ENCODE measurements at places on chromosomes 5 and 9.
A peak's percentile ranks its signal among the peaks of the same experiment; 100 is the strongest.

DNA sequence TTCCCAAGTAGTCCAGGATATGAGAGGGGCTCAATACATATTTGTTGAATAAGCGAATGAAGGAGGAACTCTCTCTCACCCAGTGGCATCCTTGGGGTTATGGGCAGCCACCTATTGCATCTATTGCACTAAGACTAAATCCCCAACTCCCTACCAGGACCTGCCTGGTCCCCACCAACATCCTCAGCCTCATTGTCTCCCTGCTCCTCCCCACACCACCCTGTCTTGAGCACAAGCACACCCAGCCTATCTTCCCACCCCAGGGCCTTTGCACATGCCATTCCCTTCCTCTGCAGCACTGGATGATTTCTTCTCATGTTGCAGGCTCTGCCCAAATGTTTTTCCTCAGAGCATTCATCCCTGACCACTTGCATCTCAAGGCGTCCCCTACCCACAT, 133.8 kb downstream of the BARX1 start:
- no peak for DNase-seq

- no peak for DNase-seq
Measured at GRCh38 chr5:178490935-178491652, 99.1 kb downstream of the COL23A1 start.

- DNase-seq, result peak; percentile 80
Measured at GRCh38 chr5:40273936-40274335, 405.8 kb upstream of the PTGER4 start.

- no peak for DNase-seq
Measured at GRCh38 chr5:135212361-135213026, 178.5 kb upstream of the PITX1 start.

- peak; percentile 79 for DNase-seq
Measured at GRCh38 chr5:56480705-56481427, 247.7 kb upstream of the ANKRD55 start.

DNA sequence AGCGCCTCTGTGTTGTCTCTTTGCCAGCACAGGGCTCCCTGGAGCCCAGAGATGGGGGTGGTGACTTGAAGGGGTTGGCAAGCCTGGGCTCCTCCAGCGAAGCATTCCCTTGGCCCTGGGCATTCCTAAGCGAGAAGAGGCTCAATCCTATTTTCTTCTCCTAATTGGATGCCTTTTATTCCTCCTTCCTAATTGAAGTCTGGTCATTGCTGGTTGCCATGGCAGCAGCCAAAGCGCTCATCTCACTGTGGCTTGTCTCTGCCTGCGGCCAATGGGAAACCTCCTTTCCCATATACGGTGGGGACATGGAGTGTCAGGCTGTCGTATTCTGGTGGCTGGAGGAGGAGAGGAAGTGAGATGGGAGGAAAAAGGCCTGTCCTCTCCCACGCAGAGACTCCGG, 52.3 kb upstream of the RARS1 start:
- DNase-seq, result peak; percentile 26

GRCh38 chr9:82108474-82108873, 119.9 kb downstream of the SPATA31D1 start:
- DNase-seq, result no peak

DNA sequence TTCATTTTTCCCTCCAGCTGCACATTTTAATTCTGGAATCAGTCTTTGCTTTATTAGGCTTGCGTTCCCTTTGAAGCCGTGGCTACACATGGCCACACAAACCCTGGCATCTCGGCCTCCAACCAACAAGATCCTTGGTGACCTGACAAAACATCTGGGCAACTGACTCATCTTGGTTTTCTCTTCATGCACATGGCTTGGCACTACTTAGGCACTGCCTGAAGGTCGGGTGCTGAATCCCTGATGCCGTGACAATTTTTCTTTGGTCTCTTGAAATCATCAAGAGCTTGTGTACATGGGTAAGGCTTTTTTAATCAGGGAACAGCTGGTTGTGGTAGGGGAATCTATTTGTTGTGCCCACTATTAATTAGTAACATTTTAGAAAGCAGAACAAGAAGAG, 16.0 kb upstream of the PAPPA start:
- no peak for DNase-seq

DNA sequence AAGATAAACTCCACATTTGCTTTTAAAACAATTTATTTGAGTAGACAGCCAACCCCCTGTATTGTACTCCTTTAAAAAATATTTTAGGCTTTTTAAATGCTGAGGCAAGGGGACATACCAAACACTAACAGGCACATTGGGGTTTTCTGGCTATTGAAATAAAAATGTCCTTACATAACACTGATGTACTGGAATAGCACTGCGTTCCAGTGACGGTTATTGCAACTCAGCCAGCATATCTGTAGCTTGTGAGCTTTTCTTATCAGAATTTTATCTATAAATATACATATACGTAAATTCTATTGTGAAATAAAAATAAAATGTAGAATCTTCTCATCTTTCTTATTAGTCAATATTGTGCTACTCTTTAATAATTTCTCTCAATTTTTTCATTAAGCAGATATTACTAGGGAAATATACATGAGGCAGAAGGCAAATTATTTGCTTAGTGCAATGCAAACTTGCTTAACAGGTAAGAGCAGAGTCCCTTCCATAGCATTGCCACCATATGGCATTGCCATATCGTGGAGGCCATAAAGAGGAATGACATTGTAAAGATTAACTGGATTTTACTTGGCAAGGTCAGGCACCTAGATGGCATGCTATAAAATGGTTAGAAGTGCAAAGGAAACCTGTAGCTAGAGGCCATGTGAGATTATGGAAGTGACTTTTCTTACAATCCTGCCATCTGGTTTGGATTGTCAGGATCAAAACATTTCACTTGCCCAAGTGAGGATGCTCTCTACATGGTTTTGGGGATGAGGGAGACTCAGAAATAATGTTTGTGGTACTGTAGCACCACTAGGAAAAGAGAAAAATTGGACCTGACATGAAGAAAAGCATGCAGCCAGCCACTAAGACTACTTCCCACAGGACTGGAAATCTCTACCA, 94.8 kb upstream of the CDKN2B start:
- DNase-seq, result peak; percentile 87

GRCh38 chr5:67969176-67969575, 246.4 kb upstream of the PIK3R1 start:
- DNase-seq, result no peak

- DNase-seq, result no peak
Measured at GRCh38 chr5:127922603-127923002, 161.0 kb upstream of the SLC12A2 start.

DNA sequence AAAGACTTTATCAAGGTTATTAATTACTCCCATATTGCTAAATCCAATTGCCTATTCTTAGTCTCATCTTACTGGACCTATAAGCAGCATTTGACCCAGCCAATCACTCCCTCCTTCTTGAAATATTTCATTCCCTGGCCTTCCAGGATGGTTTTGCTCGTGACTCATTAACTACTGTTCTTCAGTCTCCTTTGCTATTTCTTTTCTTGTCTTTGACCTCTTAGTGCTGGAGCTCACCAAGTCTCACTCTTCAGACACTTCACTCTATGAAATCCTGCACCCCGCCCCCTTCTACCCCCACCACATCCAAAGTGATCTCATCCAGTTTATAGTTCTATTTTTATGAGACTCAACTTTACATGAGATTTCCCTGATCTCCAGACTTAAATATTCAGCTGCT, 803.1 kb upstream of the WWC1 start:
- peak; percentile 36 for DNase-seq

DNA sequence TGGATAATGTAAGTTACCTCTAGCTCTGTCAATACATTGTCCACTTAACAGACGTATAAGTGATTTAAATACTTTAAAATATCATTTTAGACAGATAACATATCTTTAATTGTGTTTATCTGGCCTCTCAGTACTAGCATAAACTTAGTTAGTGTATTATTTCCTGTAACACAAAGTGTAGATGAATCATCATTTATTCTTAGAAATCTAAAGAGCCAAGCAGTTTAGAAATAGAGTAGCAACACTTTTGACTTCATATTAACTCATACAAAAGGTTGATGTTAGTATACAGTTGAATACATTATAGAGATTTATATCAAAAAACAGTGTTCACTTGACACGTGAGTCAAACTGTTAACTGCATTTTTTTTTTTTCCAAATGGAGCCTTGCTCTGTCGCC, 18.0 kb downstream of the NCBP1 start:
- DNase-seq, result peak; percentile 18

DNA sequence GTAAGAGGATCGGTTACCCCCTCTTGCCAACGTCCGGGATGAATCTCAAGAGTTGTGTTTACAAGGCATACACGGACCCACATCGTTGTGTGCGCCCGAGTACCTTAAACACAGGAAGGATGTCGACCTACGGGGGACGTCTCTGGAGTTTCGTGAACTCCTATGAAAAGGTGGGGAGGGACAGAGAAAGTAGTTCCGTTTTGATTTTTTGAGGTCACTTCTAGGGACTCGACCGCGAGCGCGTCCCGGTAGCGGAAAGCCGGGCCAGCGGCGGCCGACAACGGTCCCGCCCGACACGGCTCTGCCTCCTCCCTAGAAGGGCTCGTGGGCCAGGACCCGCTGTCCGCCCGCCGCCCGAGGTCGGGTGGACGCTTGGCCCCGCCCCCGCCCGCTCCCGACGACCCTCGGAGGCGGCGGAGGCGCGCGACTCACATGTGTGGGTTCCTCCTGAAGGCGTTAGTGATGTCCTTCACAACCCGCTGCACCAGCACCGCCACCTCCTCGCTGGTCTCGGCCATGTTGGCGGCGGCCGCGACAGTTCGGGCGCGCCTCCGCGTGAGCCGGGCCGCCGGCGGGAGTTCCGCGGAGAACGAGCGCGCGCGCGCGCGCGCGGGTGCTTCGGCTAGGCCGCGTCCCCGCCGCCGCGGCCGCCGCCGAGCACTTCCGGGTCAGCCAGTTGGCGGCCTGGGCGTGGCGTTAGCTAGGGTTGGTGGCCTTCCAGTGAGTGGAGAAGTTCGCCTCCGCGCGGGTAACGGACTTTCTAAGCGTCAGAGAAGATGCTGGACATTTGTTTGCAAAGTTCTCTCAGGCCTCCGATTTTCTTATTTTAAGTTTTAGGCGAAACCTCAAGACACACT, at the start of gene PTAR1:
TSS of gene PTAR1 (minus strand) at position 591 of the 857 bp plus-strand sequence. CDS start at position 518, 73 bp downstream.
- DNase-seq, result peak; percentile 90

DNA sequence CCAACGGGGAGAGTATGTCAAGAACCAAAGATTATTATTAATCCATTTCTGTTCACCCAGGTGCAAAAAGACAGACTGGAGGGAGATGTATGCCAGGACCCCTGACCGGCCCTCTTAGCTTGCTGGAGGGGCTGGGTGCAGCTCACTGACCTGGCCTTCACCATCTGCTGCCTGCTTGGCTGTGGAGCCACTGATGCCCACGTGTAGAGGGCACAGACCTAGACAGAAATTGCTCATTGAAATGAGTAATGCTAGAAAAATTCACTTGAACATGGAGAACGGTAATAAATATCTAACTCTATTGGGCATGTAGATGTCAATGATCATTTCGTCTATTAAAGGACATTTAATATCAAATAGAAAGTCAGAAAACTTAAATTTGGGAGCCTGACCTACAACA, 58.8 kb upstream of the ERCC6L2 start:
- DNase-seq, result no peak

DNA sequence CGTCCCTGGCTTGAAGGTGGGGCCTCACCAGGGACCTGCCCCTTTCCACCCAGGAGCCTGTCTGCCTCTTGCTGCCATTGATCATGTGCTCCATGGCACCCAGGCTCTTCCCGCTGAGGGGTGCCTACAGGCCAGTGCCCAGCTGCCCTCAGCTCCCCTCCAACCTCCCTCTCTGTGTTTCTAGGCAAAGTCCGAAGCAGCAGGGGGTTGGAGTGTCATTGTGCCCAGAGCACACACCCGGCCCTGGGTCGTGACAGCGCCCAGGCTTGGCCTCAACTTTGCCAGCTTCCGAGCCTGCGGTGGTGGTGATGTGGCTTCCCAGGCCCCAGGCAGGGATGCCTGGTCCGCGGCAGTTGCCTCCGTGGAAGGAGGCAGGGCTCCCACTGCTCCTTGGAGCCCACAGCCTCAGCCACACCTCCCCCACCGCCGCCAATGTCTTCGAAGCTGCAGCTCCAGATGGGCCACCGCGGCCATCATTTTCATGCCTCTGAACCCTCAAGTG, 52.4 kb downstream of the GTF3C4 start:
- no peak for DNase-seq

GRCh38 chr9:116842658-116843057, 155.6 kb downstream of the TRIM32 start:
- no peak for DNase-seq

DNA sequence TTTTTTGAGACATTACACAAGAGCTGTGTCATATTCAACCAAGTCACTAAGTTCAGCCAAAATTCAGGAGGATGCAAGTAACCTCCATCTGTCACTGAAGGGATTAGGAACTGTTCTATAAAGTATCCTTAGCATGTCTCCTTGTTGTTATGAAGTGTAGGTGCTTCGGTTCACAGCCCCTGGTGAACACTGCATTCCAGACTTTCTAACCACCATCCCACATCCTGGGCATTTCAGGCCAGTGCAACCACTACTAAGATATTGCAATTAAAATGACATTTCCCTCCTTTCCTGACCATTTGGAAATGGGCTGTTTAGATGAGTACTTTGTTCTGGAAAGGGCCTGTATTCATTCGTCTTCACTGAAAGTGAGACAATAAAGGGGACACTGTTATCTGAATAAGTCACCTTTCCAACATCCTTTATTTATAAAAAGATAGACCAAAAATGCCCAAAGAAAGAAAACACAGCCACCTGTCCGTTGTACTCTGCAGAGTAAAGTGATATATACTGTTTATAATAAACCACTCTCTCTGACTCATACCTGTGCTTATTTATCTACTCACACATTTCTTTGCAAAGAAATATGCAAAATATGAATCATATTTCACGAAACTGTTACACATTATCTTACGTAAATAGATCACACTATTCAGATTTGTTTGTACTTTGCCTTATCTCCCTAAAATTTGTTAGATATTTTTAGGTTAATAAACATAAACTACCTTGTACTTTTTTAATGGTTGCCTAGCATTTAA, 861.9 kb downstream of the CDH18 start:
- no peak for DNase-seq

DNA sequence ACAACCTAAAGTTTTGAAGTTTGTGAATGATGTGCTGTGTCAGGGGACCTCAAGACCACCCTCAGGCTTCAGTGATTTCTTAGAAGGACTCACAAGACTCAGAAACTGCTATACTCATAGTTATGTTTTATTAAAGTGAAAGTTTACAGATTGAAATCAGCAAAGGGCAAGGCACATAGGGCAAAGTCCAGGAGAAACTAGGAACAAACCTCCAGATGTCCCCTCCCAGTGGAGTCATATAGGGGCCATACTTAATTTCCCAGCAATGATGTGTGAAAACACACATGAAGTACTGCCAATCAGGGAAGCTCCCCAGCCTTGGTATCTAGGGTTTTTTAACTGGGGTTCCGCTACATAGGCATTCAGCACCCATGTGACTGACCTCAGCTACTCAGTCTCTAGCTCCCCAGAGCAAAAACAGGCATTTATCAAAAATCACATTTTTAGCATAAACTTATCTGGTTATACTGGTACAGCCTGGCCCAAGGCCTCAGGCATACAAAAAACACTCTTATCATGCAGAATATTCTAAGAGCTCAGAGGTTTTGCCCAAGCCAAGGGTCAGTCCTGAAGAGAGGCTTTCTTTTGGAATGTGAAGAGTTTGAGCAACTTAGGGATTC, 74.7 kb upstream of the ANKRD55 start:
- DNase-seq, result no peak

- DNase-seq, result no peak
Measured at GRCh38 chr9:14547245-14548060, 145.8 kb downstream of the ZDHHC21 start.

GRCh38 chr5:95086927-95087815, 197.7 kb downstream of the MCTP1 start:
- DNase-seq, result no peak

- no peak for DNase-seq
Measured at GRCh38 chr9:74317235-74317634, 179.9 kb upstream of the RORB start.

GRCh38 chr9:114746591-114747346, 59.1 kb downstream of the TNFSF15 start:
- peak; percentile 46 for DNase-seq

All from EH (cell line).